Stimulated activated CD4-positive, alpha-beta T cell treated with anti-CD3 and anti-CD28 coated beads, Interleukin-1b, Interleukin-23, amount 100 ng/mL, for 1 hour (primary cell): ENCODE measurements at places on chromosomes 5 and 9.

DNA sequence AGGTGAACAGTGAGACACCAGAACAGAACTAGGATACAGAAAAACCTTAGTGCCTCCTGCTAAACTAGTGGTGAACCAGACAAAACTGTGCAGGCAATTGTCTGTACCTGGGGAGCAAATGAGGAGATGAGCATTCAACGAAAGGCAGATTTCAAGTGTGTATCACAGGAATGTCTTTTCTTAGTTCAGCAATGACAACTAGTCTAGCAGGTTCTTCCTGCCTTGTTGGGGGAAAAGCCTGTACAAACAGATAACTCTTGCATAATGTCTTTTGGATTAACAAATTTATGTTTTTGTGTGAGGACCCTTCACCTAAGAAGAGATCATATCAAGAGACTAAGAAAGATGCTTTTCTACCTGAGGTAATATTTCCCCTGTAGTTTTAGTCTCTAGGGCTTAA, 21.8 kb upstream of the DENND4C start:
- no peak for DNase-seq

GRCh38 chr5:107364443-107365319, 306.1 kb downstream of the EFNA5 start:
- DNase-seq, result no peak

GRCh38 chr9:99637641-99638040, 184.0 kb upstream of the NR4A3 start:
- no peak for DNase-seq

- DNase-seq, result no peak
These were observed 265.3 kb downstream of the ENC1 start for GRCh38 chr5:74375271-74375670.

GRCh38 chr9:326667-327066, 112.0 kb downstream of the DOCK8 start:
- DNase-seq, result no peak

DNA sequence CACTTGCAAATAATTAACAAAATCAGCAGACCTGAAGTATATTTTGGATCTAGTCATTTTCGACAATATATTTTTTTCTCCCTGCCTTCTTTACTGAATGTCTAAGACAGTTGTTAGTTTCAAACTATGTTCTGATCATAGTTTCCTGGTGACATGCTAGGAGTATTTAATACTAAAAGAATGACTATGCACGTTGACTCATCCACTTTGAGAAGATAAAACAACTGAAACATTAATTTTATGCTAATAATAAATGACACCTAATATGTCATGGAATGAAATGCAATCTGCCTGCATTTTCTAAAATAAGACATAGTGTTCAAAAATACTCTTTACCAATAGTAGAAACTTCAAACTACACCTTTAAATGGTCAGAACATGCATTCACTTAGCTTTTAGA, 2123.7 kb upstream of the C9orf72 start:
- DNase-seq, result no peak

DNA sequence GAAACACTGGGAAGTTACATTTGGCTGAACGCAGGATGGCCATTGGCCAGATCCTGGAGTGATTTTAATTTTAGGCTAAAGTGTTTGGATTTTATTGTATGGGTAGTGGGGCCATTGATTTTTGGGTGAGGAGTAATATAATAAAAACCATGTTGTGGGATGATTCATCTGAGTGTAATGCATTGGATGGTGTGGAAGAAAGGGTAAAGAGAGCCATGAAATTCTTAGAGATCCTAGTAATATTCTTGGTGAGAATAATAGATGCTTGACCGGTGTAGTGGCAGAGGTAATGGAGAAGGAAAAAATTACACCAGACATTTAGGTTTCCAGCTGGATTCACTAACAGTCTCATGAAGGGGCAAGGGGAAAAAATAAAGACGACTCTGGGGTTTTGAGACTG, 158.1 kb downstream of the NPR3 start:
- no peak for DNase-seq

- DNase-seq, result no peak
These were observed 334.2 kb upstream of the CCNH start for GRCh38 chr5:87746891-87747377.

DNA sequence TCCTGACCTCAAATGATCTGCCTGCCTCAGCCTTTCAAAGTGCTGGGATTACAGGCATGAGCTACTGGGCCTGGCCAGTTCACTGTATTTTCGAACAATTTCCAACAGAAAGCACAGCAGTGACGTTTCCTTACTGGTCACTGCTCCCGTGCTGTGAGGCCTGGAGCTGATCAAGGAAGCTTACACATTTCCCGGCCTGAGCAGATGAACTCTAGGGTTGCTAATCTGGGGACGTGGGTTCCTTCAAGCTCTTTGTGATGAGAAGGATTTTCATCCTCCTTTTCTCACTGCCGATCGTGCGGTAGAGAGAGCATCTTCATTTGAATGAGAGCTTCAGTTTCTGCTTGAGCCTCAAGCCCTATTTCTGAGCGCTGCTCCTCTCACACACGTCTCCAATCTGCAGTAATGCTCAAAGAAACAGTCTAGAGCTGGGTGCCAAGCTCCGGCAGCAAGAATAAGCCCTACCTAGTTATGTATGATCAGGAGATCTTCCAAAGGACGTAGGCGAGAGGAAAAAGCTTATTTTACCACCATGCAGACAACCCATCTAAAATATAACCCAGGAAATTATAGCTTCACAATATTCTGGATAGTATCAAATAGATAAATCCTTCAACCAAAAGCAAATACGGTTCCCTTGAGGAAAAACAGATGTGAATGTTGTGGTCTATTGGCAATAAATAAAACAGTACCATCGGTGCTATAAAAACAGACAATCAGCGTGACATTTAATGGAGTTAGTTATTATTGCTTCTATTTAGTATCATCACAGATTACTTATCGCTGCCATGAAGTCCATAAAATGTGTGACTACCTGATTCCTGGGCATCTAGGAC, 7.3 kb upstream of the SPATA24 start:
- no peak for DNase-seq

DNA sequence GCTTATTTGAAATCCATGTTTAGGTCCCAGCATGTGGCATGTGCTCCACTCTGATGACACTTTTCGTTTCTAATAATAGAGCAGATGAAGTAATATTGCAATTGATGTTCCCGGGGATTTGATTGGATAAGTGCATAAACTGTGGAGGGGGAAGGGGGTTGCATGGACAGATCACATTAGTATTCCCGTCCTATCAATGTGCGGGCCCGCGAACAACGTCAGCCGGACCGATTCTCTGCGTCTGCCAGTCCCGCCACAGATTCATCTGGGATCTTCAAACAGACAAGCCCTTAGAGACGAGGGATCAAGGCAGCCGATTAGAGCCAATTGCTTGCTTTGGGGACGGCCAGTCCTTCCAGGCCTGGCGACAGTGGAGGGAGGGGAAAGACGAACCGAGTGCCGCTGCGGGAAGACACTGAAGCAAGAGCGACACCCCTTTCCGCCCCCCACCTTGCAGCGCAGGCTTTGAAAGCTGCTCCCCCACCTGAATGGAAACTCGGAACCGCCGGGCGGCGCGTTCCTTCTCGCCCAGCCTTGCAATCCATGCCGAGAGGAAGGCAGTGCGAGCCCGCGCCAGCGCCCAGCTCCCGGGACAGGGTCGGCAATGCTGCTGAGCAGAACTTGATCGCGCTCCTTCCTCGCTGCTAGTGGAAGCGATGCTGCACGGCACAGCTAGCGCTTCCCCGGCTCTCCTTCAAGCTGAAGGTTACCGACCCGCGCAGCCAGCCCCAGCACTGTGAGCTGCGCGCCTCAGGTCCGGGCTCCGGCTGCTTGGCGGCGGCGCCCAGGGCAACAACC, at the start of gene RGS7BP:
TSS of gene RGS7BP (plus strand) at position 247 of the 798 bp plus-strand sequence. CDS start 610 bp downstream, outside the sequence.
- no peak for DNase-seq

DNA sequence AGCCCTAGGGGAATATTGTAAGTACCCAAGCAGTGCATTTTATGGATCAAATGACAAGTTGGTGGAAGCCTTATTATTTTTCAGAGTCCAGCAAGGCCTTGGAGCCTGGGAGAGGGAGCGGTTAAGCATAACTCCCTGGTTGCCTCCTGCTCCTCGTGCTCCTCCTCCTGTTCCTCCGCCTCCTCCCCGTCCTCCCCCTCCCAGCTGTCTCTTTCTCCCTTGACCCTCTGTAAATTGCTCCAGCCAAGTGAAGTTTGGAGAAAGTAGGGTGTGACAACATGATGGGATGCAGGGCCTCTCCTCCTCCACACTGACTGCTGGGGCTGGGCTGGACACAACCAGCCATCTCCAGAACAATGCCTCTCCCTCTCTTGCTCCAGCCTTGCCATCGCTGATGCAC, 586.9 kb downstream of the CCDC171 start:
- no peak for DNase-seq

GRCh38 chr9:109316207-109316640, 4.6 kb downstream of the EPB41L4B start:
- DNase-seq, result no peak

GRCh38 chr5:154196955-154197652, 6.6 kb downstream of the GALNT10 start:
- DNase-seq, result no peak

DNA sequence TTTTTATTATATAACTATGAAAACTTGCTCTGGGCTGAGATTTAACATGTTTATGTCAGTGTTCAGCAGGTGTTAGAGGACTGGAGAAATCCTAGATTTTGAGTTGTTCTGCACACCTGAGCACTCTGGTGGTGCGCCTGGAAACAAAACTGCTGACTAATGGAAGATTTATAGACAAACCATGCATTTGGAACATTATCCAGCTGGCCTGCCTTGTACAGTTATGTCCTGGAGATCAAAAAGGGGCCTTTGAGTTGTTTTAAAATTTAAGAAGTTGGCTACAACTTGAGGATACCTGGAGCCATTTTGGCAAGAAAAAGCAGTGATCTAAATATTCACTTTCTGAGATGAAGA, 5.7 kb upstream of the ARHGEF28 start:
- no peak for DNase-seq

DNA sequence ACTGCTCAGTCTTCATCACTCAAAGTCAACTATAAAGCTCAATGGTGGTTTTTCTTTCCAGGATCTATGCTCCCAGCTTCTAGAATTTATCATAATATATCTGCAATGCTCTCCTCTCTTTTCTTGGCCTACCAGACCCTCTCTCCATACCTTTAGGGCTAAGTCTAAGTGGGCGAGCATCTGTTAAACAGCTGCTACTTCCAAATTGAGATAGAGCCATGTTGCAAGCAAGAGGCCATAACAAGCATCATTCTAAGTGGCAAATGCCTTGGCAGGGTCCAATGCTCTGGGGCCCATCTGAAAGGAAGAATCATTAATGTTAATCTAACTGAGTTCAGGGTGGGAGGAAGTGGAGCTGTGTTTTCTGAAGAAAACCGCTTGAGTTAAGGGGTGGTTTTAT, 324.0 kb downstream of the TLR4 start:
- DNase-seq, result no peak

DNA sequence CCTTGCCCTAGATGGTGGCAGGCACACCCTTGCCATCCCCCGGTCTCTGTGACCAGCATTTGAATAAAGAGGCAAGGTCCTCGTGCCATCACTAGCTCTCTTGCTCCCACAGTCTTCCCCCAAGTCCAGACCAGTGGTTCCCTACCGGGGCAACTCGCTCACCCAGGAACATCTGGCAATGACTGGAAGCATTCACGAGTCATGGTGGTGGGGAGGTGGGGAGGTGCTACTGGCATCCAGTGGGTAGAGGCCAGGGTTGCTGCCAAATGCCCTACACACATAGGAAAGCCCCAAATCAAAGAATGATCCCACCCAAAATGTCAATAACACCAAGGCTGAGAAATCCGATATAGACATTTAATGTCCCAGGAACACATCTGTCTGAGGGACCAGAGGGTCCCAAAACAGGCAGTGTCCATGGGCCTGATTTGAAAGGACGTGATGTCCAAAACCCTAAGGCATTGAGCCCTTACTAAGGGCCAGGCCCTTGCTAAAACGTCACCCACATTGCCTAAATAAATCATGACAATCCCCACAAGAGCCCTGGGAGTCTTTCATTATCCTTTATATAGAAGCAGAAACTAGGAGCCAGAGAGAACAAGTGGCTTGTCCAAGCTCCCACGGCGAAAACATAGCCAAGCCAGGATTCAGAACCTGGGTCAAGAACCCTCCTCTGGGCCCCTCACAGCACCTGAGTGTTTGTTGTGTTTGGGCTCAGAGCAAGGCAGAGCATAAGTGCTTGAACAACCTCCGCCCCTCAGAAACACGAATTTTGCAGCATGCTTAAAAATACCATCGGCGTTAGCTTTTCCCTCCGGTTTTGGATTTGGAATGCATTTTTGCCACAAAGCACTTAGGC, 119.3 kb upstream of the WWC1 start:
- no peak for DNase-seq

DNA sequence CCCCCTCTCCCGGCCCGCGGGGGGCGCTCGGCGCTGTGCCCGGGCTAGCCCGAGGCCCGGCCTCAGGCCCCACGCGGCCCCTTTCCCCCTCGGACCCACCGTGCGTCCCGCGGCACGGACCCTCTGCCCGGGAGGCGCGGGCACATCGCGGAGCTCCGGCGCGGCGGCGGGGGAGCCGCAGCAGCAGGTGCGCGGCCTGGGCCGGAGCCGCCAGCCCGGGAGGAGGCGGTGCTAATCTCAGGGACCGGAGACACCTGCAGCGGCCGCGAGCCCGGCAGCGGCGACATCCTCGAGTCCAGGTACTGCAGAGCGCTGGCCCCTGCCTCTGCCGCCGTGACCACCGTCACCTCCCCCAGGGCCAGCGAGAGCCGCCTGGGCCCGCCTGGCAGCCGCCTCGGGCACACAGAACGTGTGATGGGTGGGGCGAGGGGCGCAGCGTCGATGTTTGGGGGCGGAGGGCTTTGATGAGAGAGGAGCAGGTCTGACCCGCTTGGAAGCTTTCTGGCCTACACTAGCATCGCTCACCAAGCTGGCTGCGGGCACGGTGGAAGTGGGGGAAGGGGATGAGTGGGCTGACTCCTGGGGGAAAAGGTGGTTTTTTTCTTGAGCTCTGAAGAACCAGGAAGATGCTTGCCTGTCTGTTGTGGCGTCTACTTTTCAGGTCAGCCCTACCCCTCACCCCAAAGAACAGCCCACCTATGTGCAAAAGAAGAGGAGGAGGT, 524 bp downstream of the CYFIP2 start:
- no peak for DNase-seq

DNA sequence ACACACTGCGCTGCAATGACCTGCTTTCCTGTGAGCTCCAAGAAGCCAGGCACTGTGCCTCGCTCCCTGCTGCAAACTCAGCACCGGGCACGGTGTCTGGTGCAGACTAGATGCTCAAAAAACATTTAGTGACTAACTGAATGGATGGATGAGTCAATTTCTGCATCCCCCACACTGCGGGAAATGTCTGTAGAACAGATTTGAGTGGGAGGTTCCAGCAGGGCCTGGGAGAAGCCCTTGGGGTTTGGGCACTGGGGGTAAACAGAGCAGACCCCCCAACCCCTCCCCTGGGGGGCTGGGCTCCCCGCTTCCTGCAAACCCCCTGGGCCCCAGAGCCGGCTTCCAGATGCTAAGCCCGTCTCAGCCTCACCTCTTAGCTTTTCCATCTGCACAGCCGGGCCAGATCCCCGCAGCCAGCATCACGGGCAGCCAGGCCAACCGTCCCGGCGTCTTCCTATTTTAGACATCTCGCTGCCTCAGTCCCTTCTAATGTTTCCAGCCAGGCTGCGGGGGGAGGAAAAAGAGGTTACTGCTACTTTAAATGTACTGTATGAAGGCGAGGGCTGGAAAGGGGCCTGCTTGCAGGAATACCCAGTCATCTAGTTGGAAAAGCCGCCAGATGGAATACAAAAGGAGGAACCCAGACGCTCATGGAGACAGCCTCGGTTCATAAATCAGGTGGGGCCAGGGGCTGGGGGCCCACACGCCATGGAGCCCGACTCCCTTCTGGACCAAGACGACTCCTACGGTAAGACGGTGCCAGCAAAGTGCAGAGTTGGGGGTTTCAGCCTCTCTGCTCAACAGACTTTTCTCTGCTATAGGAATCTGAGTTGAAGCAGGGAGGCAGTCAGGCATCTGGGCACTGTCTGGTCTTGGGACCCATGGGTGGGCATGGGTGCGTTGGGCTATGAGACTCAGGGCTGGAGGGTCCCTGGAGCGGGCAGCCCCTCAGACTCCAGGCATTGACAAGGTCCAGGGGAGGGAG, 67.1 kb upstream of the GGTA1 start:
- DNase-seq, result no peak
